ENCODE measurements at places on chromosomes 6 and 20.

DNA sequence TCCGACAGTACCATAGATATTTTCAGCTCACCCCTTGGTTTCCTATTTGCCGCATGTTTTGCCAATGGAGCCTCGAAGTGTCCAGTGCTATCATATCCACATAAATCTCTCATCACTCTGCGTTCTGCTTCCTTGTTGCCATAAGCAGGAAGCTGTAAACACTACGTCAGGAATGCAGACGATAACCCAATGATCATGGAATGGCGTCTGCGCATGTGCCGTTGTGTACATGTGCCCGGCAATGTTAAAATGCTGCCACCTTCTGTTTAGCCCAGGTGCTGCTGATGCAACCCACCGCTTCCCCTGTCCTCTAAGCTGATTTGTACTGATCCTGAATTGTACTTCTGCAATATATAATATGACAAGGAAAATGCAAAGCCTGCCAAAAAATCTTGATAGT is 607.5 kb downstream of the HDGFL1 start:
- DNase-seq, result no peak

DNA sequence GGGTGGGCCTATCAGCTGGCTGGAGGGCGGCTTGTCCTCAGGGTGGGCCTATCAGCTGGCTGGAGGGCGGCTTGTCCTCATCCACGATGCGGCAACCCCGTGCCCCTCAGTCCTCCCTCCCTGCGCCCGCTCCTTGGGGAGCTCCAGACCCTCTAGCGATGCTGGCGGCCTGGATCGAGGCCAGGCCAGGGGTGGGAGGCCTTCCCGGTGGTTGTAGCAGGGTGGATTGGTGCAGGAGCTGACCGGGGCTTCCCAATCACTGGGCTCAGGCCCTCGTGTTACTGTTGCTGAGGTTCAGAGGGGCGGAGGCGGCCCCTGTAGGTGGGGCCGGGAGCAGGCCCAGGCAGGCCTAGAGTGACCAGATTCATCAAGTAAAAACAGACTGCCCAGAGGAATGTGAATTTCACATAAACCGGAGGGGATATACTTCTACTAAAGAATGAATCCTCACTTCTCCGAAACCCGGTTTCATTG is 8.8 kb downstream of the SLC17A9 start:
- no peak for DNase-seq

GRCh38 chr6:129368076-129368475 is 341.9 kb downstream of the ARHGAP18 start:
- DNase-seq, result no peak

DNA sequence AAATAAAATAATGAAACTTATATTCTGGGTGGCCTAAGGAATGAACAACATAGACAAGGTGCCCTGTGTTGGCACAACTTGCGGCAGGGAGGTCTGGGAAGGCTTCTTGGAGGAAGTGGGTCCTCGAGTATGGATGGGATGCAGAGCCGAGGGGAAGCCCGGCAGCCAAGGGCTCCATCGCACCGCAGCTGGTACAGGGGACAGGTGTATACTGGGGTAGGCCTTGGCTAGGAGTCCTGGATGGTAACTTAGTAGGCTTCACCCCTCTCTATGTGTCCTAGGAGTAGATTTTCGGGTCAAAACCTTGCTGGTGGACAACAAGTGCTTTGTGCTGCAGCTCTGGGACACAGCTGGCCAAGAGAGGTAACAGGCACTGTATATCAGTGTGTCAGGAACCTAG is 28.0 kb downstream of the RAB44 start:
- no peak for DNase-seq

DNA sequence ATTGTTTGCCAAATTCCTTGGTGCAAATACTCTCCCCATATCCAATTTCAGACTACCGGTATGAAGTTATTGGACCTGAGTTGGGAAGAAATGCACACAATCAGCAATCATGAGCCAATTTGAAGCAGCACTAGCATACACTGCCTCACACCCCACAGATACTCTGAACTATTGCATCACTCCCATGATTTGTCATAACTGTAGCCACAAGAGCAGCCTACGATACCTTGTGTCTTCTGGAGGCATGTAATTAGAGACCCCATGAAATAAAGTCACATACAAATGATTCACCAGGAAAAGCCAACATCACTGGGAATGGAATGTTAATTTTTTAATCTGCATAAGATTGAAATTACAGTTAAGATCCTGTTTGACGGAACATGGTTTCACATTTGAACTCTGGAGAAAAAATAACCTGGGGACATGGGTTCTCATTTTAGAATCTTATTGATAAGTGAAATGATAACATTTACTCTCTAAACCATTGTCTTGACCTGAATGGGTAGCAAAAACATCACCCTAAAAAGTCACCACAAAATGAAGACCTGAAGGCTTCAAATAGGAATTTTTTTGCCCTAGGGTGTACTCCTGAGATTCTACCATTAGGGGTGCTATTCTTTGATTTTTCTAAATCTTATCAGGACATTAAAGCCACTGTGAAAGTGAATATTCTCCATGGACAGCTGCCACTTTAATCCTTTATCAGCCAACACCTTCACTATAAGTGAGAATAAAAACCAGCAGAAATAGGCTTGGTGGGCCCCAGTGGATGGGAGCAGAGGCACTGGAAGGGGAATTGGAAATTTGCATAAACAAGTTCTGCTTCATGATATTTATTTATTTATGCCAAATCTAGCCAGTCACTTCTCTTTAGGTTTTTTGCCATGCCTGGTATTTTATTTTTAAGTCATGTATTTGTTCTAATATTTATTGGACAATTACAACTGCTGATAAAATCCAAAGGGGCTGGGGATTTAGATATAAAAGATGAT is 34.5 kb upstream of the HBS1L start:
- DNase-seq, result peak; percentile 8

GRCh38 chr6:38117281-38117680 is 297.8 kb downstream of the ZFAND3 start:
- DNase-seq, result no peak

DNA sequence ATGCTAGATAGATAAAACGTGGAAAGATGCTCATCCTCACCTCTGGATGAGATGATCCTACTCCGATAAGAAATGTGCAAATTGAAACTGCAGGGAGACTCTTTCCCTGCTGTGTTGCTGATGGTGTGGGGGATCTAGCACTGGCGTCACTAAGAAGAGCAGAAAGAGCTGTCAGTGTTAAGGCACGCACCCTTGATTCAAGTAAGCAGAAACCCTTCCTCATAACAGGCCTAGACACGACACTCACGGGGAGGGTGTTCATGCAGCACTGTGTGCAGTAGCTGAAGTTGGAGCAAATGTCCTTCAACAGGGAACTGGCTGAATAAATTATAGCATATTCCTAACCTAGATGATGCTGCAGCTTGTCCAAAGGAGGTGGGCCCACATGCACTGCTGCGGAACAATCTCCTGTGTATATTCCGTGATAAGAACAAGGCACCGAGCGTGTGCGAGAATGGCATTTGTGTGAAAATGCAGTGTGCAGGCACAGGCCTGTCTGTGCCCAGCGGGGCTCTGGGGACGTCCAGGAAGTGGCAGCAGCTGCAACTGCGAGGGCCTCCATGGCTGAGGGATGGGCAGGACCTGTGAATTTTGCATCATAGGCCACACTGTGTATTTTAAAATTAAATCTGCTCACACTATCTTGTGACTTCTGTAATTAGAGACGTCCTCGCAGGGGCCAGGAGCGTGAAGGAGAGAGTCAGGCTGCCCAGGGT is 64.0 kb downstream of the TCP11 start:
- DNase-seq, result peak; percentile 42

DNA sequence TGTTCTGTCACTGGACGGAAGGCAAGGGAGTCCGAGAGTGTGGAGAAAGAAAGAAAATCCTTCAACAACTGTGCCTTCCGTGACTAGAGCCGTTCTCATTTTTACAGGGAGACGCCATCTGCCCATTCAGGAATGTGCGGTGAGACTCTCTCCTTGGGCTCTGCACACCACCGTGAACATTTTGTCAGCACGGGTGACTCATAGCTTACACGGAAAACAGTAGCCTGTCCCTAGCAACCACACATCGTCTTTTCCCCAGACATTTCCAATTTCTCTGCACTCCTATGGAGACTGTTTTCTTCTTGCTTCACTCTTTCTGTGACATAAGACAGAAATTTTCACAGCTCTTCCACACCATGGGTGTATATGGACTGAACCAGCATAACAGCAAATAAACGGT is 55.1 kb downstream of the TBXT start:
- no peak for DNase-seq

DNA sequence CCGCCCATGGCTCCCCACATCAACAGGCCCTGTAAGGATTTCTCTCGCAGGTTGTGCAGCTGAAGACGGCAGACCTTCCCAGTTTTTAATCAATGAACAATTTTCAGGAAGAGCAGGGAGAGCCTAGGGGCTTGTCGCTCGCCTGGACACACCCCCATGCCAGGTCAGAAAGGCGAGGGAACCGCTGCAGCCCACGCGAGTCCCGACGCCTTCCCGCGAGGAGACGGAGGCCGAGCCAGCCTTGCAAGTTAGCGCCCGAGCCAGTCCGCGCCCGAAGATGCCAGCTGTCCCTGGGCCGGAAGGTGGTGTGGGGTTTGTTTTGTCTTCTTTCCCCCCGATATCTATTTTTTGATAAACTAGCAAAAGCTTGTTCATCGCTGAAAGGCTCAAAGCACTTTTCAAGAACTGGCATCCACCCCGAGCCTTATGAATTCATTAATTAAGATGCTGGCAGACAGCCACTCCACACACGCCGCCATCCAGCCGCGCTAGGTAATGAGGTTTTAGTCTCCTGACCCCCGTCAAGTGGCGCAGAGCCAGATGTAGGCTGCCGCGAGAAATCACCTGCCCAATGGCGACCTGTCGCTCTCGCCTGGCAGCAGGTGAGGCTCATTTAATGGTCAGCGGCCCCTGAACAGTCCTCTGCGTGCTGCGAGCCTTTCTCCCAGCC is 6.6 kb downstream of the CCDC167 start:
- DNase-seq, result peak; percentile 53

DNA sequence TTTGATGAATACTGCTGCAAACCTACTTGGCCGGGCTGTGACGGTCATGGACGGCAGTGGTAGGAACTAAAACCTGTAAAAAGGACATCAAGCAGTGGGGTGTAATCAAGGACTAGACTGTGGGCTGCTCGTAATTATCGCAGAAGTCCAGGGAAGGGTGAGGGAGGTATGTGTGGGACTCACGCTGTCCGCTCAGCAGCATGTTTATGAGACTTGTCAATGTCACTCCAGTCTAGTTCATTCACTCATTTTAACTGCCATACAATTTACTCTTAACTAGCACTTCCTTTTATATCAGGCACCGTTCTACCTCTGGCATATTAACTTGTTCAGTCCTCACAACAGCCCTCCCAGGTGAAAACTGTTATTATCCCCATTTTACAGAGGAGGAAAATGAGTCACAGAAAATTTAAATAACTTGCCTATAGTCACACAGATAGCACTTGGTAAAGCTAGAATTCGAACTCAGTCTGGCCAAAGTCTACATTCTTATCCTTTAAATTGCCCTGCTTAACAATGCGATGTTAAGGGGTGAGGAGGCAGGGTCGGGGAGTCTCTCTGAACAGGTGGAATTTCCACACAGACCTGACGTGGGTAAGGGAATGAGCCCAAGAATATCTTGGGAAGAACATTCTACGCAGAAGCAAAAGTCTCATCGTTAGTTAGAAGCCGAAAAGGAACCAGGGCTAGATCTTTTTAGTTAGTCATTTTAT is 4.1 kb downstream of the PNPLA1 start:
- no peak for DNase-seq

GRCh38 chr6:169035385-169036240 is 218.0 kb downstream of the THBS2 start:
- no peak for DNase-seq

DNA sequence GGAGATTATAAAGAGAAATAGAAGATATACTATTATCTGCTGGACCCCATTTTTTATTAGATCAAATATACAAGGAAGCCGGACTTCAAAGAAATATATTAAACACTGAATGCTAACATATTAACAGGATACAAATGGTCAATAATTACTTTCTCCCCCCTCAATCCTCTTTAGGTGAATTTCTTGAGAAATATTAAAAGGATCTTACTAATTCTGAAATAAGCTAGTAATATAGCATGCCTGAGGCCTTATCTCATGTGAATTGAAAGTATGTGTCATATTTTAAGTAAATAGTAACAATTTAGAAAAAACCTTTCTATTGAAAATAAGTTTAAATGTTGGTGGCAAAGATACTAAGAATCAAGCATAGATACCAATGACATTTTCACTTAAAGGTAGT is 954.7 kb upstream of the MAN1A1 start:
- DNase-seq, result no peak

- DNase-seq, result peak; percentile 27
Observed at GRCh38 chr6:84136364-84137050, 90.9 kb downstream of the CEP162 start.

GRCh38 chr6:92683748-92684147 is 735.6 kb downstream of the EPHA7 start:
- no peak for DNase-seq

DNA sequence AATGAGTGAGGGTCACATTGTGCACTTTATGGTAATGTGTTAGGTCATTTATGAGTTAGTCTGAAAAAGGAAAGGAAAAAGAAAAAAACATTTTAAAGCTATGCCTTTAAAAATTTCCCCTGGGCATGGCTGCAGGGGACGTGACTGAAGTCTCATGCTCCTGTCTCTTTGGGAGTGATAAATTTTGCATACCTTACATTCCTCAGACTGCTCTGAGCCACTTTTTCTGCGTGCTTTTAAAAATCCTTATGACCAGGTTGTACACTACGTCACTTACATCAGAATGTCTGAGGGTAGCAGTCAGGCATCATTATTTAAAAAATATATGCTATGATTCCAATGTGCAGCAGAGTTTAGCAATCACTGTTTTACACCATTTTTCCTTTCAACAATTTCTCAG is 121.2 kb downstream of the RFPL4B start:
- no peak for DNase-seq

DNA sequence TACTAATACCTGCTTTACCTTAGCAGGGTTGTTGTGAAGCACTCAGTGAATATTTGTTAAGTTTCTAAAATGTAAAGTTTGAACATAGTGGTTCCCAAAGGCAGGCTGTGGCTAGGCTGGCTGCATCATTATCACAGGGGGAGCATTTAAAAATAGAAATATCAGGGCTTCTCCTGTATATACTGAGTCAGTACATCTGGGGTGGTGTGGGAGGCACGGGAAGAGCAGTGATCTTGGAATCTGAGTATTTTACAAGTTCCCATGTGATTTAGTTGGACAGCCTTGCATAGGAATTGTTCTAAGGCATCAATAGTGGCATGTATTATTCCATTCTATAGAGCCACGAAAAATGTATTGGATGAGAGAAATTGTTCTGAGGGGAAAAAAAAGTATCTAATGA is 8.0 kb downstream of the CDC5L start:
- DNase-seq, result no peak

- no peak for DNase-seq
Observed at GRCh38 chr20:59042151-59042795, at the start of gene PRELID3B. Gene PRELID3B, minus strand, starts transcription at chr20:59042786. Its CDS starts 56 bp downstream, at chr20:59042730.

GRCh38 chr20:63771046-63771707 is 31.6 kb downstream of the SLC2A4RG start:
- no peak for DNase-seq

- no peak for DNase-seq
Observed at GRCh38 chr6:112038756-112039430, 15.0 kb upstream of the CCN6 start.

GRCh38 chr6:33505548-33506370 is 51.4 kb downstream of the ZBTB9 start:
- DNase-seq, result no peak
